Psoas muscle (tissue), 8 donors: ENCODE measurements at places on chromosomes 2 and 18. TPM values are rescaled to one million over a fixed set of nuclear protein-coding genes. Genes with fewer than 3 reads are reported as not detected.

The GAREM1 gene
- 9.7 TPM for total RNA-seq

- H3K27ac ChIP-seq = no peak overlapping the region
- DNase-seq = no peak
- H3K4me3 ChIP-seq = no peak overlapping the region
- H3K4me1 ChIP-seq = no peaks in the 10 kb centered on the region
These were observed 163.6 kb downstream of the ANKRD44 start for GRCh38 chr2:197146995-197147394.

DNA sequence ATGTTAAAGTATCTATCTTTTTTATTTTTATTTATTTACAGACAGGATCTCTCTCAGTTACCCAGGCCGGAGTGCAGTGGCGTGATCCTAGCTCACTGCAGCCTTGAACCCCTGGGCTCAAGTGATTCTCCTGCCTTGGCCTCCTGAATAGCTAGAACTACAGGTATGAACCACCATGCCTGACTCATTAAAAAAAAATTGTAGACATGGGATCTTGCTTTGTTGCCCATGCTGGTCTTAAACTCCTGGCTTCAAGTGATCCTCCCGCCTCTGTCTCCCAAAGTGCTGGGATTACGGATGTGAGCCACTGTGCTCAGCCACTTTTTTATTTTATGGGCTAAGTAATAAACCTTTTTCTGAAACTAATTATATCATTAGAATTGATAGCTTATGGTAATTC lies 7.1 kb downstream of the MFSD6 start:
- no peaks in the 10 kb centered on the region for H3K4me1 ChIP-seq
- H3K27ac ChIP-seq = no peak overlapping the region
- DNase-seq = no peak

GRCh38 chr2:195543063-195543462 lies 114.0 kb upstream of the SLC39A10 start:
- no peaks in the 10 kb centered on the region for H3K27me3 ChIP-seq
- no peak overlapping the region for H3K4me3 ChIP-seq
- H3K4me1 ChIP-seq = no peaks in the 10 kb centered on the region
- H3K27ac ChIP-seq = no peak overlapping the region
- no peak for DNase-seq
- no peaks in the 10 kb centered on the region for H3K36me3 ChIP-seq

The VSNL1 gene
- total RNA-seq = 0.27 TPM

The DLGAP1 gene
- 0.22 TPM for total RNA-seq

DNA sequence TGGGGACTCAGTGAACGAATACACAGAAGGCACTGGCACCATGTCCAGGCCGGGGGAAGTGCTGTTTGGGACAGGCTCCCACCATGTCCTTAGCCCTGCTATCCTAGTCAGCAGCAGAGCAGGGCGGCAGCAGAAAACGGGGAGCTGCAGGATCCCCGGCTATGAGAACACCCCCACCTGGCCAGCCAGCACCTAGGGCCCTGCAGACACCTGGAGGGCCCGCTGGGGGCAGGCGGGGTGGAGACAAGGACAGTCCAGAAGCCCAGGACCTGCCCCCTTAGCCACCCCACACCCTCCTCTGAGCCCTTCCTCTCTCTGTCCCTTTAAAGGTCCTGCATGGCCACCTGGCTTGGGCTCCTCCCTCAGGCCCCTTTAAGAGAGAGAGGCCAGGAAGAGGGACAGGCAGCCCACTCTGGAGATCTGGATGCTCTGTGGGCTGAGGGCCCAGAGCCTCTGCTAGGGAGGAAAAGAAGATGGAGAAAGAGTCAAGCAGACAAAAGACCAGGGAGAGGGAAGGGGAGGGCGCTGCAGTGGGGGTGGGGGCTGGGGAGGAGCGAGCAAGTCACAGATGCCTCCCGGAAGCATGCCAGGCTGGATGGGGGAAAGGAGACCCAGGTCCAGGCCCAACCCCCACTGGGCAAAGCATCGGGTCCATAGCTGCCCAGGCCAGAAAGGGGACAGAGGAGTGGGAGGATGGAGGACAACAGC lies 48.6 kb downstream of the BIN1 start:
- H3K4me1 ChIP-seq = peaks cover 49% of the 10 kb centered on the region
- H3K27me3 ChIP-seq = no peaks in the 10 kb centered on the region
- H3K4me3 ChIP-seq = no peak overlapping the region
- H3K27ac ChIP-seq = peak overlapping the region; percentile 39
